ENCODE measurements at places on chromosomes 1 and 21.

DNA sequence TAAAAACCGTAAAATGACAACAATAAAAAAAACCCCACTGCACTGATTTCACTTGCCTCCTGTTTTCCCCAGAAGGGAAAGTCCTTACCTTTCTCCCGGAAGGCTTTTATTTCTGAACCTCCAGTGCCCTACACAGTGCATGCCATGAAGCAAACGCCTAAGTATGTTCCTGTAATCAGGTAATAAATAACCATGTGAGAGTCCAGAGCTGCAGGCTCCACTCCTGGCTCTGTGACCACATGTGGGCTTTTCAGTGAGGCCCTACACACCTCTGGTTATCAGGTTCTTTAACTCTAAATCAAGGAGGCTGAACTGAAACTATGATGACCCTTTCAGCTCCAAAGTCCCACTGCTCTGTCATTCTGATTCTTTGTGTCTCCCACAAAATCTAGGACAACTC is 20.8 kb upstream of the NR5A2 start:
- DNase-seq, result no peak

DNA sequence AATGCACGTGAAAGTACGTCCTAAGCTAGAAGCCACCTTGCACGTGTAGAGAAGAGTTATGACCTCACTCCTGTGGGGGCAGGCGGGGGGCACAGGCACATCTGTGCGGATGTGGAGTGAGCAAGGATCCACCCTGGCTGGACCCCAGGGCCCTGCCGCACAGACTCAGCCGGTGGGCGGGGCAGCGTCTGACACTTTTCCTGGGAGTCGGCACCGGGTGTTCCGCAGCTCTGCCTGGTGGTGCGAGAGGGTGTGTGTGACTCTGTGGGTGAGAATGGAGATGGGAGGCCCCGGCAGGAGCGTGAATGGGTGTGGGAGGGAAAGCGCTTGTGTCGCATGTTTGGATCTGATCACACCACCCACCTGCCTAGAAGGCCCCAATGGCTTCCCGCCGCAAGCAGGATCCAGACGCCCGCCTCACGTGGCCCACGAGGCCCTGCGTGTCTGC is 29.5 kb downstream of the RAP1GAP start:
- no peak for DNase-seq

- no peak for DNase-seq
These were observed 1.0 kb upstream of the MFN2 start for GRCh38 chr1:11979028-11979850.

DNA sequence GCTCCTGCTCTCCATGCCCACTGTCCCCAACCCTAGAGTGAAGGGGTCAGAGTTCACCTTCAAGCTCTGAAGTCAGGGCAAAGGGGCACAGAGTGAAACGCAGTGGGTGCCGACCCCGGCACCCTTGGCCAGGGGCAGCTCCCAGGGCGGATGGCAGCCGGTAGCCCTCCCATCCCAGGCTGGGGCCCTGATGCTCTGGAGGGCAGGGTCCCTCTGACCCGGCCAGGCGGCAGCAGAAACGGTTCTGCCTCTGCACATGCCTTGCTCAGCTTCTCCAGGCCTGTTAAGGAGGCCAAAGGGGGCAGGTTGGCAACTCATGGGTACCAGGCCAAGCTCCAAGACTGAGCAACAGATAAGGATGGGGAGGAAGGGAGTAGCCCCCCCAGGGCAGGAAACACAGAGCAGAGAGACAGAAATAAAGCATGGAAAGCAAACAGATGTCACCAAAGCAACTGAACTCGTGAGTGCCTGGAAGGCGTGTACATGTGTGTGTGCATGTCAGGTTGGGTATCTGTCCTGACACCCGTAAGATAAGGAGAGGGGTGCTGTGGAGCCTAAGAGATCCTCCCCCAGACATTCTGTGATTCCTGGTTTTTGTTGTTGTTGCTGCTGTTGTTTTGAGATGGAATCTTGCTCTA is 112.3 kb upstream of the IFFO2 start:
- no peak for DNase-seq

DNA sequence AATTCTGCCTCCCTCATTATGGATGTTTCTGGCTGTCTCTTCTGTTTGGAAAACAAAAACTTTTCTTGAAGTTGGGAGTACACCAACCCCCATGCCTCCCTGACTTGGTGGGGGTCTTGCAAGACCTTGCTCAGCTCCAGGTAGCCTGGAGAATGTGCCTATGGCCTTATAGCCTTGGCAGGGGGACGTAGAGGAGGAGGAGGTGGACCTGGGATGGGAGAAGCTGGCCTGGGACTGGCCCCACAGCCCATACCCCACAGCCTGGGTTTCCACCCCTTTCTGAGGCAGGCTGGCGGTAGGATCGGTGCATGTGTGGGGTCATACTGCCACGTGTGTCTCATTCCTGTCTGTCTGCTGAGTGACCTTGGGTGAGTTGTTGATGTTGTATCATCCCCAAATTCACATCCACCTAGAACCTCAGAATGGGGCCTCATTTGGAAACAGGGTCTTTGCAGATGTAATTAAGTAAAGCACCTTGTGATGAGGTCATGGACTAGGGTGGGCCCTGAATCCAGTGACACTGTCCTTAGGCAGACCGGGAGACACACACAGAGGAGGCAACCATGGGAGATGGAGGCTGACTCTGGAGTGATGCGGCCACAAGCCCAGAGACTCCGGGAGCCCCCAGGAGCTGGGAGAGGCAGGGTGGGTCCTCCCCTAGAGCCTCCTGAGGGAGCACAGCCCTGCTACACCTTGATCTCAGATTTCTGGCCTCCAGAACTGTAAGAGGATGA is 18.5 kb downstream of the OBSCN start:
- no peak for DNase-seq

DNA sequence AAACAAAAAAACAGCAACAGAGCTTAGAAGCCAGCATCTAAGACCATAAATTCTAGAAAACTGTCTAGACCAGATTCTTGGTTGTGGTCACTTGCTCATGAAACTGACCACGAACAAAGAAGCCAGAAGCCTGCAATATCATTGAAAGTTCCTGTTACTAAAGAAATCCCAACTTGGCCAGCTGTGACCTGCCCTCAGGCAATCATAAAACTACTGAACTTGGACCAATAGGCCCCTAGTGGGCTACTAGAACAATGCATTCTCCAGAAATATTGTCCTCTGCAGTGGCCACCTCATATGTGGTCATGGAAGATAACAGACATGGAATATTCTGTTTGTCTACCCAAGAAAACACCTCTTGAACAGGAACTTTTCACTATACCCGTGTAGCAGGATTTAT is 87.7 kb downstream of the SPATA17 start:
- DNase-seq, result no peak

DNA sequence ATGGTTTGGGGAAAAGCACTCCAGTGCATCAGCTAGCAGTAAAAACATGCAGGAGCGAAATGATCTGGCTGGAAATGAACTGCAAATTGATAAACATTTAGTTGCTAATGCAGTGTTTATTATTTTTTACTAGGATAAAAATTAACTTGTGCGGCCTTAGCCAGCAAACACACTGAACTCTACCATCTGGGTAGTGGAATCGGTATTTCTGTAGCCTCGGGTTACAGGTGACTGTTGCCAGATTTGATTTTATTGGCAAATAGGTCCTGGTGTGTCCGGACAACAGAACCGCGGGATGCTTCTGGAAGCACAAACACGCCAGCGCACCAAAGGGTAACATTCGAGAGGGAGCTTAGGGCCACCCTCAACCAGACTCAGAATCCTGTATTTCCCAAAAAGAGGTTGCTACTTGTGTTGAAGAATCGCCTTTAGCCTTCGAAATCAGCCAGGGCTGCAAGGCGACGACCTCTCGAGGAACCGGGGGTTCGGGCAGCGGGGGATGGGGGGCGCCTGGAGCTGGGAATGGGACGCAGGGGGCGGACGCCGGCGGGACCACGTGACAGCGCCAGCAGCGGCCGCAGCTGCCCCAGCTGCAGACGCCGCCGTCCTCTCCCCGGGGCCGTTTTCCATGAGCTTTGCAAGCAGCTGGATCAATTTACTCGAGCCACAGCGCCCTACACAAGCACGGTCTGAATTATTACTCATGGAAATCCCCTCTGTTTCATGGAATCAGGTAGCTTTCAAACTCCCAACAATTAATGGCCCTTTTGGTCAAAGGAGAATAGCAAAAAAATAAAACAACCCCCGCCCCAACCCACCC is 158.8 kb downstream of the TOMM20 start:
- no peak for DNase-seq

- DNase-seq, result no peak
These were observed 3.6 kb downstream of the C1orf174 start for GRCh38 chr1:3896396-3897000.

DNA sequence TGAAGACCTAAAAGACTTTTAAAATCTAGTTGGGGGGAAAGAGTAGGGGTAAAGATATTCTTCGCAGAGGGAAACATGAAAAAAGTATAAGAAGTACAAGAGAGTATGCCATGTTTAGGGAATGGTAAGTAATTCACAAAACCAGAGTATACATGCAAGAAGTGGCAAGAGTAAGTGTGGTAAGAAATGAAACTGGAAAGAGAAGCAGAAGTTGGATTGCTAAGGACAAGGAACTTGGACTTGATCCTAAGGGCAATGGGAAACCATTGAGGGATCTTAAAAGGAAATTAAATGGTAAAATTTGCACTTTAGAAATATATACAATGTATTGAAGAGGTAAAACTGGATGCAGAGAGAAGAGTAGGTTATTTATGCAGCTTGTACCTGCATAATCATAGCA is 9.2 kb upstream of the ZNF644 start:
- no peak for DNase-seq

DNA sequence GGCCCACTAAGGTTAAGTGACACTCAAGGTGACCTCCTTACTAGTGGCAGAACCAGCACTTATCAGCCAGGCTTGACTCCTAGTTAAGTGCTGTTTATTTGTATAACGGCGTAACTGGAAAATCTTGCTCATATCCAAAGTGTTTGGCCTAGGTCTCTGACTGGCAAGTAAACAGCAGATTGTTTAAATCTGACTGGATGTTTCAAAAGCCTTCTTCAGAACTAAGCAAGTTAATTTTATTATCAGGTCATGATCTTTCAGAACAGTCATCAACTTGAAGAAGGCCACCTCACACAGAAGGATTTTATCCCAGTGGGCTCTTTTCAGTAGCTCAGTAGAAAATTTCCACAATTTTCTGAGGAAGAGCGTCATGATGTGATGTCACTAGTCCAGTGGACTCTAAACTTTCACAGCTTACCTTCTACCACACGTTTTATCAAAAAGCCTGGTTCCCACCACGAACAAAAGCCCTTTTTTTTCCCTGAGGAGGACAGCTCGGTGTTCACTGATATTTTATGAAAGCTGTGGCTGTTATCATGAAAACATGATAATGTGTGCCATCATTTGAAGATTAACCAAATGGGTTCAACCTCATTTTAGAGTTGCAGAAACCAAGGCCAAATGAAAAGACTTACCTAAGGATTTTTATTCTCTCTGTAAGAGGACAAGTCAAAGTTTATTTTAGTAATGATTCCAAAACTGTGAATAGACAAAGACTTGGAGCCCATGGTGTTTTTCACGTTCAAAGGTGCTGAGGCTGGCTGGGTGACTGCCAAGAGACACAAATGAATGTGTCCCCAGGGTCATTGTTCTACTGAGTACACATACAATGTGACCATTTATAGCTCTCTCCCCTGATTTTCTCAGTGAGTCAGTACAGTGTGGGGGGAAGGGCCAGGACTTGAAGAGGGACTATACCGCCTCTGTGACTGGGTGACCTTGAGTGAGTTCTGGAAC is 9.1 kb downstream of the SGIP1 start:
- DNase-seq, result no peak

- no peak for DNase-seq
These were observed 11.7 kb downstream of the LDLRAP1 start for GRCh38 chr1:25554886-25555752.

- no peak for DNase-seq
These were observed 22.1 kb upstream of the ATF3 start for GRCh38 chr1:212586206-212587015.

- no peak for DNase-seq
These were observed at the start of gene THEMIS2 for GRCh38 chr1:27872059-27872801. TSS of gene THEMIS2 (plus strand) at chr1:27872544. CDS start at chr1:27872572, 28 bp downstream.

- DNase-seq, result peak; percentile 12
These were observed 99.4 kb downstream of the GIPC2 start for GRCh38 chr1:78145105-78145580.

DNA sequence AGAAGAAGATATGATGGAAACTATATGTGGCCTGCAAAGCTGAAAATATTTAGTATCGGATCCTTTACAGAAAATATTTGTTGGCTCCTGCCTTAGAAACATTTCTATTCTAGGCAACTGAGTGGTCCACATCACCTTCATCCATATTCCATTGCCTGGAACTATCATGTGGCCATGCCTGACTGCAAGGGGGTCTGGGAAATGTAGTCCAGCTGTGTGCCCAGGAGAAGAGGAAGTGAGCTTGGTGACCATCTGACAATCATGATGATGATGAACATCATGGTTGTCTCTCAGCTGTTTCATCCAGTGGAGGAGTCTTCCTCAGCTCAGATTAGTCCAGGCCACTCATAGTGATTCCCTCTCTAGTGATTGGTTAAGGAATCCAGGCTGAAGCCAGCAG is 61.8 kb upstream of the IFNLR1 start:
- no peak for DNase-seq

DNA sequence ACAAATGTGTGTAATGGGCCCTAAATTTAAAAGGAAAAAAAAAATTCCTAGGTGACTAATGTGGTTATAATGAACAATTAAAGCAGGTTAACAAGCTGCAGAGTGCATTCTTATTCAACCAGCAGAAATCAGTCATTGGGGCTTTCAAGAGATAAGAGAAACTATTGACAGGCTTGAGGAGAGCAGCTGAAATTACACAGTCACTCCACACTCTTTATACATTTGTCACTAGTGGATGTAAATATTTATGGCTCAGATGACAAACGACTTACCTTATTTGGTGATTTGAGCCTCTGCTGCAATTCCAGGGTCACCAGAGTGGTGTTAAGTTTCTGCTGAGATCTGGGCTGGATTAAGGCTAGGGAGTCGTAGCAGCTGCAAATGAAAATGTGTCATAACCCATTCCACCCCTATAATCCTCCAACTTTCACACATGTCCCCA is 896.3 kb downstream of the TTLL7 start:
- DNase-seq, result no peak

- DNase-seq, result no peak
These were observed 1256.0 kb downstream of the AMY1C start for GRCh38 chr1:105005594-105006195.

DNA sequence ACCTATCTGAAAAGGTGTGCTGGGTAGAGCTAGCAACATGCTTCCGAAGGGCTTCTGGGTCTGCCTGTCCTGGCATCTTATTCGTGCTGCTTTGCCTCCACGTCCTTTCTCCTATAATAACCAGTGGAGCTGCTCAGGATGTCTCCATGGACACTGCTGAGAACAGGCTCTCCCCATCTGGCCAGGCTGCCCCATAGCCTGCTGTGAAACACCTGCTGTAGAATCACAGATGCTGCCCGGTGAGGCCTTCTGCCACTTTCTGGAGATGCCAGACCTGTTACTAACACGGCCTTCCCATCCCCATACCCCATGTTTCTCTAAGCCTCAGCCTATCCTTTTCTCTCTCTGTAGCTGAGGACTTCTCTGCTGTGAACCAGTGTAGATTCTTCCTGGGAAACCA is 120.5 kb downstream of the IER5 start:
- no peak for DNase-seq

All from right renal cortex interstitium (tissue), 3 donors.